ENCODE measurements at places on chromosomes 7 and 10.

DNA sequence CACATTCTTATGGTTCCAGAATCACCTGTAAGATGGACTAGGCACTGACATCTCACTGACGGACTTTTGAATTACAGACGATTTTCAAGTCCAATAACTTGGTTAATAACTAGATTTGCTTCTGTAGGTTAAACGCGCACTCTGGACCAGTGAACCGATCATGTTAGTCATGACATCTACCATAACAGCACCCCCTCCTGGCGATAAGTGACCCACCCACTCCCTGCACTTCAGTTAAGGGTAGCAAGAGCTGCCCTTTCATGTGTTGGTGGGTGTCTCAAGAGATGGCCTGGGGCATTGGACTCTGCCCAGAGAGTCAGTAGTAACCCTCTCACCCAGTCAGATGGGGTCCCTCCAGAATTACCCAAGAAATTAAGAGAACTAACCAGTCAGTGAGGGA lies 12.9 kb downstream of the GRM8 start:
- DNase-seq: no peak

DNA sequence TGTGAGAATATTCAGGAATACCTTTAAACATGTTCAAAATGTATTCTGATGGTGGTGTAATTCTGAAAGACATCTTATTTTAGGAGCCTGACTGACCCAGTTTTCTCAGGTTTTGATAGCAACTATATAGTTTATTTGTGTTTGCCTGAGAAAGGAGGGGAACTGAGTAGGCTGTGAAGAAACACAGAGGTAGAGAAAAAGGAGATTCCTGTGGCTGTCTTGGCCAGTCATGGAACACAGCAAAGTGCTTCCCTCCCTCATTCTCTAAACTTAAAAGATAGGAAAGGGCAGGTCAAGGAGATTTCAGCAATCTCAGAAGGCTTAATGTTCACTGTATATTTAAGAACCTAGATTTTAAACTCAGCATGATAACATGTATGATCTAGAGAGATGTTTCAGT lies 43.5 kb downstream of the ZMYND11 start:
- DNase-seq: no peak

GRCh38 chr7:34026481-34027190 lies 121.3 kb downstream of the BMPER start:
- DNase-seq: no peak

- no peak for DNase-seq
Observed at GRCh38 chr7:36496576-36496975, 106.9 kb downstream of the ANLN start.

DNA sequence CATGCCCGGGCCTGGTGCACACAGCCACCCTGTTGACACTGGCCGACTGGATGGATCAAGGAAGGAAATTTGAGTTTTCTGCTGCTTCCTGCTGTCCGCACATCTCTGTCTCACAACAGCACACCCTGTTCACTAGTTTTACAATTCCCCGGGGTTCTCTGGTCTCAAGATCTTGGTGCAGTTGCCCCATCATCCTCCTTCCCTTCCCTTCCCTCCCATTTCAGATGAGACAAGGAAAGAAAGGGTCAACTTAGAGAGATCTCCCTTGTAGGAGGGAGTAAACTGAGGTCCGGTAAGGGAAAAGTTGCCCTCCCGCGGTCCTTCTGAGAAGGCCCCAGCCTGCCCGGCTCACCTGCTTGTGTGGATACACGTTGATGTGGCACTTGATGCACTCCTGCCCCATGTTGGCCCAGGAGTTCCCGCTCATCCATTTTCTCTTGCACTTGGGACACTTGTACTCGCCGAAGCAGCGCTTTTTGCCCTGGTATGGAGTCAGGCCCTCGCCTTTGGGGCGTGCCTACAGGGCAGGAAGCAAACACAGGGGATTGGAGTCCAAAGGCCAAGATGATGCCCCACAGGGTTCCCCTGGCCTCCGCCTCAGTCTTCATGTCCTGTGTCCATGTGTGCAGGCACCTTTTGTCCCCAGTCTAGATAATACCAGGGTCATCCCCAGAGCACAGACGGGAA lies 46.8 kb downstream of the PPIF start:
- DNase-seq: no peak

- DNase-seq: no peak
Observed at GRCh38 chr7:158759749-158760444, 55.3 kb upstream of the NCAPG2 start.

DNA sequence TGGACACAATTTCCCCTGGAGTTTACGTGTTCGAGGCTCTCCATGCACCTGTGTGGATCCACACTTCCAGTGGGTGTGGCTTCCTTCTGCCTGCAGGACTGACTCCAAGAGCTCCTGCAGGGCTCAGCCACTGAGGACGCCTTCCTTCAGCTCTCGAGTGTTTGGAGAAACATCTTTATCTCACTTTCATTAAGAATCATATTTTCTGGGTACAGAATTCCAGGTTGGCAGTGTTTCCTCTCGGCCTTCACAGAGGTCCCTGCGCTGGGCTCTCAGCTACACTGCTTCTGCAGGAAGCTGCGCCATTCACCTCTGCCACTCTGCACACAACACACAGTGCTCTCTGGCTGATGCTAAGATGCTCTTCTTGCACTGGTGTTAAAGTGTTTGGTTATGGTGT lies 69.9 kb upstream of the NKX6-2 start:
- DNase-seq: no peak

- DNase-seq: no peak
Observed at GRCh38 chr10:109887243-109887642, 36.1 kb downstream of the XPNPEP1 start.

GRCh38 chr10:89389254-89389653 lies 3.2 kb upstream of the IFIT1 start:
- DNase-seq: peak; percentile 34

DNA sequence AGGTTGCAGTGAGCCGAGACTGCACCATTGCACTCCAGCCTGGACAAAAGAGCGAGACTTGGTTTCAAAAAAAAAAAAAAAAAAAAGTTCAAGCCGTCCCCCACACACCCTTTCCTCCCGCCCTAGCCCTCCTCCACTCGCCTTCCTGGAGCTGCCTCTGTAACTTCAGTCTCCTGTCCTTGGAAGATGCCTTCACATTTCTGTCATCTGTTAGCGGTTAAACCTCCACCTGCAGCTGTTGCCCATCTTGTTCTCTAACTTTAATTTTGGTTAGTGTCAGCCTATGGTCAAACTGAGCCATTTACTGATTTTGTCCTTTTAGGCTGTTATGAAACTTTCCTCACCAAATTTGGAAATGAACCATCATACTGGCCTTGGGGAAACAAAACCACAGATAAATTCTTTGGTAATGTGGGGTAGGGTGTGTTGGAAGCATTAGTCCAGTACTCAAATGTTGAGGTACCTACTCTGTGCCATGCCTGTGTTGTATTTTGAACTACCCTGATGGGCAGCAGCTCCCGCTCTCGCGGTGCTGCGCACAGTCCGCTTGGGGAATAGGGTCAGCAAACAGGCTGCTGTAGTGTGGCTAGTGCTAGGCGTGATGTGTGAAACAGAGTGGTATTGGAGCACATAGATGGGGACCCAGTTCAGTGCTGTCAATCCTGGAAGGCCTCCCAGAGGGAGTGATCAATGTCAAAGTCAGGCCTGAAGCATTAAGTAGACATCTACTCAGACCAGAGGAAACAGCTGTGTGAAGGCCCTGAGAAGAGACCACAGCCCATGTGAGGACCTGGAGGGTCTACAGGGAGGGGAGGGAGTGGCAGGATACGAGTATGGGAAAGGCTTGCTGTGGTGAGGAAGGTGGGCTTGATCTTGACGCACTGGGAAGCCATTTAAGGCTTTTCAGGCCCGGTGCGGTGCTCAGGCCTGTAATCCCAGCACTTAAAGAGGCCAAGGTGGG lies 26.9 kb downstream of the SFXN4 start:
- DNase-seq: no peak

DNA sequence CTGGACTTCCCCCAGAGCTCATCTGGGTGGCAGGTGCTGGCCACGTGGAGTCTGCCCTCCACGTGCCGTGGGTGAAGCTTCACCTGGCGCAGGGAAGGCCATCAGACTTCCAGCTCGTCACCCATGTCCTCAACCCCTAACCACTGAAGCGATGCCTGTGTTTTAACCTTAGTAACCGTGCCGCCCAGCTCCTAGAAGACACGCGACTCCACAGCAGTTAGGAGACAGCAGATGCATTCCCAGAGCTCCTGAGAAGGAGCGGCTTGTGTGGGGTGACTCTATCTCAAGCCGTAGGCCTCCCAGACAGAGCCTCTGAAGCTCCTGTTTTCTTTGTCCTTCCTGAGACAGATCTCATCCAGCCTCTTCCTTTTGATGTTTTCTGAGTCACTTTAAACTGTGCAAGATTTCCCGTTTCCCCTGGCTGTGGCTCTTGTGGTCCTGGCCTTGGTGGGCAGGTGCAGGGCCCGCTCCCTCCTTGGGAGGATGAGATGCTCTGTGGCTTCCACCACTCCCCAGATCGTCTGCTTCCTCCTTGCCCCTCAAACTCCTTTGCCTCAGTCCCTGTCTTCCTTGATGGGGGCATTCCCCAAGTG lies 41.4 kb upstream of the AP5Z1 start:
- DNase-seq: peak; percentile 5

DNA sequence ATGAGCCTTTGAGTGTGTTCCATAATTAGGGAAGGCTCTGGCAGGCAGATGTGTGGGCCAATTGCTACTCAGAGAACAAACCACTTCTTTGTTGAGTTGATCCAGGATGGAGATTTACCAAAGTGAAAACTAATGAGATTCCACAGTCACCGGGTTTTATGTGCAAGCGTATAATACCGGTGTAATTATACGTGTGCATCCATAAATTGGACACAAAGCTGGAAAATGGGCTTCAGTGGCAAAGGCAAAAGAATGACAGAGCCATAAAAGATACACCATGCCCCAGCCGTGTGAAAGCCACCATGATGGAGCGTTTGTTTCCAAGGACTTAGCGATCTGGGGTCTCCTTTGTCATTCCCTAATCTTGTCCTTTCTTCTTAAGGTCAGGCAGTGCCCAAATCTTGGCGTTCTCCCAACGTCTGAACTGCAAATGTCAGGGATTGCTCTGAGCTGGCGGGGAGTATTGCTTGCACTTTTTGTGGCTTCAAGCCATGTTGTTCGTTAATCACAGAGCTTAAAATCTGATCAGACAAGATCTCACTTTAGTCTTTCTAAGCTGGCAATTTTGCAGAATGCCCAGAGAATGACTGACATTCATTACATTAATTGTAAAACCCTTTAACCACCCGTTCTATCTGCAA lies 70.1 kb downstream of the NPTX2 start:
- peak; percentile 2 for DNase-seq

GRCh38 chr10:32149252-32149955 lies 93.2 kb upstream of the KIF5B start:
- DNase-seq: peak; percentile 35

DNA sequence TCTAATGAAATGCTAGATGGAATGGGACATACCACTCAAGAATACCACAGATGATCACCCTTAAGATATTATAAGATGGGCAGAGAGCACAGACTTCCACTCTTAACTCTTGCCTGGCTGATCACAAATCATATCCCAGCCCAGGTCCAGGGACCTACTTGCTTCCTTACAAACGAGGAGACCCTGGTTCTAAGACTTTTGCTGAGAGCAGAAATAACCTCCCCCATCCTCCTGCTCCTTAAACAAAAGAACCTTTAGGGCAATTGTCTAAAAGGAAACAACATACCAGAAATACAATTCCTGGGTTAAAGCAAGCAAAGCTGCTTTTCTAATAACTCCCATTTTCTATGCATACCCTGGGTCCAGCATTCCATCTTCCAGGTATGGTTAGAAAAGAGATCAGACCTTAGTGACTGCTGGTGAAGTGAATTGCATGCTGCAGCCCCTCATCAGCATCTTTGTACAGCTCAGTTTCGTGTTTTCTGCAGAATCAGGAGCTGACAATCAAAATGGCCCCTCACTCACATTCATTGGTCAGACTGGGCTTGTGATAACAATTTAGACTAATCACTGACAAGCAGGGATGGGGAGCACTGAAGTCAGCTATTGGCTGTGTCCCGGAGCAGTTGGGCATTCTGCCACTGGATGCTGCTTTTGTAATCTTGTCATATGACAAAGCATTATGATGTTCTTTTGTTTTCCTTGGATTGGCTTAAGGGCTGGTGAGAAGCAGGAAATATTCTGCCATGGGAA lies 14.6 kb downstream of the IFIT3 start:
- no peak for DNase-seq

DNA sequence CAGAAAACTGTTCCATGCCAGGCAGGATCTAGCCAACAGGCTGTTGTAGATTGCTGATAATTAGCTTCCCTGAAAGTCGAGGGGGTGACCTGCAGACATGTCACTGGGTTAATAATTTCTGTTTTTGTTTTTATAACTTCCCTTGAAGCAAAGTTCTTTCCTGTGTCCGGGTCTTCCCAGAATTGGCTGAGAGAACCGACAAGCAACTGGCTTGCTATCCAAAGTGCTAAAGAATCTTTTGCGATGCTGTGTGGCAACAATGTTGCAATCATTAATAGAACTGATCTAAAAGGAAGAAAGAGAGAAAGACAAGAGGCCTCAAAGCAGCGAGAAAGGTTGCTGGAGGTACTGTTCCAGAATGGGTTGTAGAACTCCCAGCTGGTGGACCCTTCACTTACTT lies 132.1 kb upstream of the DPP6 start:
- no peak for DNase-seq

GRCh38 chr7:155620497-155620896 lies 24.0 kb upstream of the RBM33 start:
- no peak for DNase-seq

DNA sequence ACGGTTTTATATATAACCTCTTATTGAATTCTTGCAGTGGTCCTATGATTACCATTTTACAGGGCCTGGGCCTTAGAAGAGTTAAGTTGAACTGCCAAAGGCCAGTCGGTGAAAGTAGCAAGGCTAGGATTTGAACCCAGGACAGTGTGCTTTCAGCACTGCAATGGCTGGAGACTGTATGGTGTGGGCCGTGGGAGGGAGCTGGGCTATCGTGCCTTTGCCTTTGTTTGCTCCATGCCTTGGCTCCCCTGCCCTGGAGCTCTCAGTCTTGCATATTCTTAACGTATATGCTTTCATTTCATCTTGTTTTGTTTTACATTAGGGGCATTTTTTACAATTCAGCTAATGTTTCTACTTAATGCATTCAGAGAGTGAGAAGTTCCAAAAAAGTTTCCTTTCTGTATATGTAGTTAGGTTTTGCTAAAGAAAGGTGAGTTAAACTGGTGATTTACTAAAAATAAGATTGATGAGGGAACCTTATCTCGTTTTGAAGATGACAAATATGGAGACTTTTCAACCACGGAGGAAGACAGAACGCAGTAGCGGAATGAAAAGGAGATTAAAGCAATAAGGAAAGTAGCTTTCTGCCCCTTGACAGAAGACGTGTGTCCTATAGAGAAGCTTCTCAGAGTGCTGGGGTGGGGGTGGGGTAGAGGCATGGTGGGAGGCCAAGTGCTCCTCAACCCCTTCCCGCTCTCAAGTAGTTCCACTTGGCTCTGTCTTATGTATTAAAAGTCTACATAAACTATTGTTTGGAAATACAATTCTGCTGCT lies 82.5 kb downstream of the RTKN2 start:
- no peak for DNase-seq

DNA sequence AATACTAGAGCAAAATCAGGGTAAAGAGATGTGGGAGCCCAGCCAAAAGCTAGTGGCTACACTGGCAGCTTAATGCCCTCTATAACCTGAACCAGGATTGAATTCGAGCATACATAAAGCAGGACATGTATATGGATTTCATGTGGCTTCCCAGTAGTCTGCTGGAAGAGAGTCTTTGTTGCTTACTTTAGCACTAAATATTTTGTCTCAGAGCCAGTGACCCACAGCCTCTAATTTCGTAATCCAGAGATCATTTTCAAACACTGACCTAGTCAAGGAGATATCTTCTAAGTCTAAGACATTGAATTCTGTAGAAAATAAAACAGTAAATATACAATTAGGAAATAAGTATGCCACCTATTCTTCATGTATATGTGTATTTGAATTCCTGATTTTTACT lies 64.2 kb upstream of the GNAI1 start:
- no peak for DNase-seq

Data from KBM-7 (cell line).